ENCODE measurements at places on chromosomes 7 and 10.

GRCh38 chr7:2554661-2555111 is 638 bp downstream of the BRAT1 start:
- DNase-seq, result no peak

DNA sequence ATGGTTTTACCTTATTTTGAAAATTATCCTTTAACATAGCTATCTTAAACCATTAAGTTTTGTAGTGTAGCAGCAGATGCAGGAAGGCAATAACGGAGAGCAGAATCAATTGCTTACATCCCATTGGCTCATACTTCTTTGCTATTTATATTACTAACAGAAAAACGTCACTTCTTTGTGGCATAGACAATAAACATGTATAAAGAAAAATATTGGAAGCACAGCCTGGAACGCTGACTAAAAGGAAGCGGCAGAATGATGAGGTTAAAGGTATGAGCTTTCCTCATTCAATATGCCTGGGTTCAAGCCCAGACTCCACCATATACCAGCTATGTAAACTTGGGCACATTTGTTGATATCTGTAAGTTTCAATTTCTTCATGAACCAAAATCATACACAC is 24.0 kb upstream of the BMPER start:
- no peak for DNase-seq

- DNase-seq, result peak; percentile 40
These were observed 2.1 kb downstream of the SYNPO2L start for GRCh38 chr10:73653701-73654100.

- no peak for DNase-seq
These were observed 124.5 kb downstream of the CXCL12 start for GRCh38 chr10:44260286-44260928.

- peak; percentile 49 for DNase-seq
These were observed 29.1 kb downstream of the DPCD start for GRCh38 chr10:101617102-101617823.

DNA sequence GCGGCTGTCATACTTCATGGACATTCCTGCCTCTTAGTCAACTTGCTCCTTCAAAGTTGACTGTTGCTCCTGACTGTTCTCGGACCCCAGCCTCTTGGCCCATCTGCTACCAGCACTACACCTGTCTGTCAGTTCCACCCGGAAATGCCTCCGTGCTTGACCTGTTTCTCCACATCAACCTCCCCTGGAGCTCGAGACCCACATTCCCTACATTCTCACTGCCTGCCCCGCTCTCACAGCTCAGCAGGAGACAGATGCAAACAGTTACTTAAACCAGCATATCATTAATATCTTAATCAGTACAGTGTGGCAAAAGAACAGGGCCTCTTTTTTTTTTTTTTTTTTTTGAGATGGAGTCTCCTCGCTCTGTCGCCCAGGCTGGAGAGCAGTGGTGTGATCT is 174.3 kb downstream of the NRP1 start:
- peak; percentile 36 for DNase-seq

DNA sequence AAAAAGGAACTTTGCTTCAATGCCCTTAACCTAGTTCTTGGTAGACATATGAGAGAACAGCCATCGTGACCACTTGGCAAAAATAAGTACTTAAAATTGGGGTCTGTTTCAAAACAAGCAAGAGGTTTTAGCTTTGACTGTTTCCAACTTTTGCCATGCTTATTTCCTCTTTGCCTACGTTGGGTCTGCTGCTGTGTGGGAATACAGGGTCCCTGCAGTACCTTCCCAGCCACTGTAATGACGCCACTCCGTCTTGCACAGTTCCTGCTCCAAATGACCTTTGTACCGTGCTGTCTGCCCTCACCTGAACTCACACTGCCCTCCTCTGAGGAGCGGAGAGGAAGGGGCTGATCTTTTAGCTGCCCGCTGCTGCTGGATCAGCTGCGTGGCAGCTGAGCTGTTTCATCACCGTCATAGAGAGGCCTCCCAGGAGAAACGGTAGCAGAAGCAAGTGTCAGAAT is 133.1 kb downstream of the MAPK8 start:
- peak; percentile 16 for DNase-seq

DNA sequence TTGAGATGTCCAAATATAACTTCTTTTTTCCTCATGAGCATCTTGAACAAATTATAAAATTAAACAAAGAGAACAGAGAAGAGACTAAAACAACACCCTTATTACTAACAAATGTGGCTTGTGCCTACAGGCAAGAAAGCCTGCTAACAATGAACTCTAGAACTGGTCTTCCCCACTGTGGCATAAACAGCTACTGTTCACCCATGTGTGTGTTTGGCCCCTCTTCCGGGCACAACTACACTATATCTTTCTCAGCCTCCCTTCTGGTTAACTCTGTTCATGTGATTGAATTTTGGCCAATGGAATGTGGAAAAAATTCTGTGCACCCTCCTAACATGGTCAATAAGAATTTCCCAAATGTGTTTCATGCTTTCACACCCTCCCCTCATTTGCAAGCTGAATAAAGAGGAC is 117.0 kb downstream of the KBTBD2 start:
- DNase-seq, result no peak

- DNase-seq, result no peak
These were observed 6.5 kb downstream of the AHR start for GRCh38 chr7:17304926-17305325.

GRCh38 chr10:12656518-12657142 is 307.3 kb downstream of the CAMK1D start:
- peak; percentile 73 for DNase-seq

DNA sequence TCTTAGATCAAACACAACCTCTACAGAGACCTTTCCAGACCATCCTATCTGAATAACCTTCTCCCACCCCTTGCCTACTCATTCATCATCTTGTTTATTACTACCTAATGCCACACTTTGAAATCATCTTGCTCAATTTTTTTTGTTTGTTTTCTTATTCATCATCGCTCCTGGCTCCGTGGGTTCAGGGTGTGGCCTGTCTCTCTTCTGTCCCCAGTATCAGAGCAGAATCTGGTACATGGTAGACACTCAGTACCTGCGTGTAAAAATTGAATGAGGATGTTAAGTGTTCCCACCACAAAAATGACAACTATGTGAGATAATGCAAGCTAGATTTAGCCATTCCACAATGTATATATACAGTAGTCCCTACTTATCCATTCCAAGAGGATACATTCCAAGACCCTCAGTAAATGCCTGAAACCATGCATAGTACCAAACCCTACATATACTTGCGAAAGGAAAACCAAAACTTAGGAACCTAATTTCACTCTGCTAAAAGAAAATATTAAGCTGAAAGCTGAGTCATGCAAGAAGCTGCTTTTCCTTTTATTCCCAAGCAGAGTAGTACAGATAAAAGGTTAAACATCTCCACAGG is 72.1 kb upstream of the SEC61G start:
- no peak for DNase-seq

DNA sequence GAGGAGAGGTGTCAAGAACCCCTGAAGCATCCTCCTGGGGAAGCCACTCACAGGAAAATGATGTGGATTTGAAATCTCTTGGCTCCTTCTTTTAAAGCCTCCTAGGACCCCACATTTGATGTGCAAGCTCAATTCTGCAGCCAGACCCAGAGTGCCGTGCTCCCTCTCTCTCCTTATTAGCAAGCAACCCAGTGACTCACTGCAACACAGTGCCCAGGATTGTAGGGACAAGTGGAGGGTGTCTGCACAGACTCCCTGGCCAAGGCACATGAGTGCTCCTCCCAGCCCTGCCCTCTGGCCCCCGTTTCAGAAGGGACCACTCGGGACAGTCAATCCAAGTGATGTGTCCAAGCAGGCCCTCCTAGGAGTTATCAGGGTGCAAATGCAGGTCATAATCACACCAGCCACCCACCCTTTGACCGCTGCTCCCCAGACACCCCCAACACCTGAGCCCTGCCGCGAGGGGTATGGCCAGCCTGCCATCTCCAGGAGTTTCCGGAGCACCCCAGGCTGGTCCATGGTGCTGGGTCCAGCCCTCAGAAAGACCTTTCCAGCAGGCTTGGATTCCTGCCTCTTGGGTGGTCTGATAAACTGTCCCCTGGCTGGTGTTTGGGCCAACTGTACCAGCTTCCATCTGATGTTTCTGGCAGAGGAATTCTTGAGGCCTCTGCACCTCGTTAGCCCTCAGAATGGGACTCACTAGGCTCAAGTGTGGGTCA is 54.5 kb upstream of the CXCL12 start:
- DNase-seq, result no peak

GRCh38 chr7:129376778-129377700 is 57.2 kb upstream of the STRIP2 start:
- no peak for DNase-seq

DNA sequence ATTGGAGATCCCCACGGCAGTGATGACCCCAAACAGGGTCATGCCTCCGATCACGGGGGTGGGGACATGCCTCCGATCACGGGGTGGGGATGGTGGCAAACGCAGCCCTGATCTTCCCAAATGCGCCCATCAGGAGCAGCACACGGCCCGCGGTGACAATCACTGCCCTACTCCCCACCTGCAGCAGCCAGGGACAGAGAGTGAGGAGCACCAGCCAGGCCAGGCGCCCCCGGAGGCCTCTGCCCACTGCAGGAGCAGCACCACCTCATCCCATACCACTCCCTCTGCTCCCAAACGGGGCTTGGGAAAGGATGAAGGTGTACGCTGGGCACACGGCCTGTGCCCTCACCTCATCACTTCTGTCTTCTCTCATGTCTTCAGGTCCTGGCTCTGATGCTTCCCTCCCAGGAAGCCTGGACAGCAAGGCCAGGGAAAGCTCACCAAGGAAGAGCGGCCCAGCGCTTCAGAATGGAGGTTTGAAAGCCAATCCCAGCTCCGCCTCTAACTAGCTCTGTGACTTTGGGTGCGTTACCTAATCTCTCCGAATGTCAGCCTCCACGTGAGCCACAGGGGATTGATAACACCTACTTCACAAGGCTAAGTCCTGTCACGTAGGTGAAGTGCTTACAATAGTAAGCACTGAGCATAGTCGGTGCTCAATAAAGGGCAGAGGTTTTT is 37.1 kb downstream of the STRA8 start:
- no peak for DNase-seq

DNA sequence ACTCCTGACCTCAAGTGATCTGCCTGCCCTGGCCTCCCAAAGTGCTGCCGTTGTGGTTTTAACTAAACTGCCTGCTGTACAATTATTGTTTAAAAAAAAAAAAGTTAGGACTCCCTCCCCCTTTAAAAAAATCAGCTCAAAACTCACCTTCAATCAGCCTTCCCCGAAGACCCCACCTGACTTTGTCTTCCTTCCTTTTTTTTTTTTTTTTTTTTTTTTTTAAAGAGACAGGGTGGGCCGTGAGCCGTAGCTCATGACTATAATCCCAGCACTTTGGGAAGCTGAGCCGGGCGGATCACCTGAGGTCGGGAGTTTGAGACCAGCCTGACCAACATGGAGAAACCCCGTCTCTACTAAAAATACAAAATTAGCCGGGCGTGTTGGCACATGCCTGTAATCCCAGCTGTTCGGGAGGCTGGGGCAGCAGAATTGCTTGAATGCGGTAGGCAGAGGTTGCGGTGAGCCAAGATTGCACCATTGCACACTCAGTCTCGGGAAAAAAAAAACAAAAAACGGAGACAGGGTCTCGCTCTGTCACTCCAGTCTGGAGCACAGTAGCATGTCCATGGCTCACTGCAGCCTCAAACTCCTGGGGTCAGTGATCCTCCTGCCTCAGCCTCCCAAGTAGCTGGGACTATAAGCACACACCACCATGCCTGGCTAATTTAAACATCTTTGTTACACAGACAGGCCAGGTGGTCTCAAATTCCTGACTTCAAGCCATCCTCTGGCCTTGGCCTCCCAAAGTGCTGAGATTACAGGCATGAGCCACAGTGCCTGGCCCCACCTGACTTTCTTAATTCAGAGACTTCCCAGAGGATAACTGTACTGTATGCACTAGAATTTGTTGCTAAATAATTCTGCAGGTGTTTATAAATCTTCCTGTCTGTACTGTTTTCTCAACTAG is 3.2 kb downstream of the FIS1 start:
- no peak for DNase-seq

DNA sequence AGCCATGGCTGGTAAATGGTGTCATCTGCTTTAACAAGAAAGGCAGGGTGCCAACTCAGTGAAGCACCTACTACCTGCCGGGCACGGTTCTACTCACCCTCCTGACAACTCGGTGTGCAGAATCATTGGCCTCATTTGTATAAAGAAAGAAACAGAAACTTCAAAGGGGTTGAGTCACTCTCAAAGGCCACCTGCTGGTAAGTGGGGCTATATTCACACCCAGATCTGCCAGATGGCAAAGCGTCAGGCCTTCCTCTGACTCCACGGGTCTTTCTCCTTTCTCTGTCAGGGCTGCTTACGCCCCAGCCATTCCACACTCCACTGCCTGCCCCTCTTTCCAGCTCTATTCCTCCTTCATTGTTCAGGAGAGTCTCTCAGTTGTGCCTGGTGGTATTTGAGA is 309.2 kb downstream of the GFRA1 start:
- DNase-seq, result peak; percentile 19

DNA sequence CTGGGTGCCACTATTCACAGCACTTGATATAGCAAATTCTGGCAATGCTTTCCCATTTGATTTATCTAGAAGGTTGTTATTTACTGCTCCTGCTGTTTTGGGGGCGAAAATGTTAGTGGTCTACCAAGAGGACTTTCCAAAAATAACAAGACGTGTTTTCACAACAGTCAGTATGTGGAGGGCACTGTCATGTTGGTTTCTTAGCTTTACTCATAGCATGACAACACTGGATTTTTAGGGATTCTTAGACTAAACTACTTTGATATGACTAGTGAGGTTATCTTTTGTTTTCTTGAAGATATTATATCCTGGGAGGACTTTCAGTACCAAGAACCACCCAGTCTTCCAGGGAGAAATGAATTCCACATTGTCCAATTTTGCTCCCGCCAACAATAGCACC is 49.4 kb downstream of the NUDCD3 start:
- no peak for DNase-seq

GRCh38 chr7:99108613-99109012 is 35.3 kb downstream of the SMURF1 start:
- DNase-seq, result no peak

- DNase-seq, result no peak
These were observed 213.0 kb downstream of the CELF2 start for GRCh38 chr10:11230498-11231167.

DNA sequence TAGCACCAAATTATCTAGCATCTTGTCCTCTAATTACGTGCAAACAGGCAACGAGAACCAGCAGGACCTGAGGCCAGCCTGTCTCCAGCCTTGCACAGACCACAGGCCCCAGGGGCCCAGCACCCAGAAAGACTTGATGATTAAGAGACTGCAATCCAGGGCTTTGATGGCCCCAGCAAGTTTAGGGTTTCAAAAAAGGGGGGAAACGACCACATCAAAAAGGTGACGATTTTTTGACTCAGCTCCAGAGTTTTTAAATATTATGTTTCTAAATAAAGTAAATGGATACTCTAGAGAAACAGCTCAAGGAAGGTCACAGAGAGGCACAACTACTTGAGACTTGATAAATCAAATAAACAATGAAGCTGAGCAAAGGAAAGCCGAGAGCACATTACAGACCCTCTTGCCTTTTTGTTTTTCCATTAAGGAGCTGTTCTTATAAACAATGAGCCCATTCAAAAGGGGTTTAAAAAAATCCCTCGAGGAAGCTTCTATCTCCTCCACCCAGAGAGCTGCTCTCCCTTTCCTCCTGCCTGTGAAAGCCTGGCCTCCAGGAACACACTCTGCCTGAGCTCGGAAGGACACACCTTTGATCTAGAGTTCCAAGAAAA is 44.1 kb downstream of the GLI3 start:
- DNase-seq, result peak; percentile 62

GRCh38 chr7:93018716-93019115 is 99.1 kb downstream of the SAMD9 start:
- no peak for DNase-seq

GRCh38 chr7:154898973-154899855 is 103.7 kb downstream of the PAXIP1 start:
- DNase-seq, result no peak

GRCh38 chr7:54663603-54664234 is 95.3 kb downstream of the SEC61G start:
- no peak for DNase-seq

- DNase-seq, result peak; percentile 34
These were observed 18.8 kb downstream of the NOBOX start for GRCh38 chr7:144384555-144385245.

Measured in GM23338 (cell line).